ENCODE measurements at places on chromosomes 3 and 15.

DNA sequence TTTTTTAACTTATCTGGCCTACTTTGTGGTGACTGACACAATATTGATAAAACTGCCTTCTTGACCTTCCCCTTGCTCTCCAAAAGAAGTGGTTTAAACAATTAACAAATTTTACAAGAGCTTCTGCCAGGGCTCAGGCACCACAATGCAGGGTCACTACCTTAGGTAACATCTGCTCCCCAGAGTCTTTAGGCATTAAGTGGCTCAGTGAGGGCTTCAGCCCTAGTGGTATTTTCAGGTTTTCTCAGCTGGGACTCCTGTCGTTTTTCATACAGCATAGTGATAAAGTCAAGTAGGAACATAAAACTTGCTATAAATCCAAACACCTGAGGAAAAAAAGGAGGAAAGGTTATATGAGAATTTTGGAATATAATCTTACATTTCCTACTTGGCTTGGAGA, 18.9 kb downstream of the CMTM6 start:
- no peak for DNase-seq

DNA sequence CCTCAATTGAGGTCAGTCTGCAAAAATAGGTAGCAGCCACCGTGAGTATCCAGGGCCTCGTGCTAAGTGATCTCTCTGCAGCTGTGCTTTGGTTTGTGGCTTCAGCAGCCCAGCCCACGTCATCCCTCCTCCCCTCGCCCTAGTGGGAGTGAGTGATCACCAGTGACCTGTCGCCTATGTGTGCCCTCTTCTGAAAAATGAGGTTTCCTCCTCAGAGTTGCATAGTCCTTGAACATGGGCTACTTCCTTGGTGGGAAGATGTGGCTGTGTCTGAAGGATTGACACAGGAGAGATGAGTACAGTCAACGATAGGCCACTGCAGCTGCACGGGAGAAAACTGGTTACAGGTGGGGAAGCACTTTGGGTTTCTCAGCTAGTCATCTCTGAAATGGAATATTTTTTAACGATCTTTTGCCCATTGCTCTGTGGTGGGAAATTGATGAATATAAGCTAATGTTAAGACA, 144.8 kb upstream of the BHLHE40 start:
- DNase-seq, result no peak

GRCh38 chr15:70063261-70063925, 34.3 kb downstream of the TLE3 start:
- no peak for DNase-seq

GRCh38 chr3:188383748-188384147, 229.8 kb downstream of the LPP start:
- DNase-seq, result no peak
